Amniotic stem cell (primary cell): ENCODE measurements at places on chromosomes 3 and 15.

- DNase-seq: no peak
Measured at GRCh38 chr3:66856533-66856932, 141.6 kb upstream of the KBTBD8 start.

DNA sequence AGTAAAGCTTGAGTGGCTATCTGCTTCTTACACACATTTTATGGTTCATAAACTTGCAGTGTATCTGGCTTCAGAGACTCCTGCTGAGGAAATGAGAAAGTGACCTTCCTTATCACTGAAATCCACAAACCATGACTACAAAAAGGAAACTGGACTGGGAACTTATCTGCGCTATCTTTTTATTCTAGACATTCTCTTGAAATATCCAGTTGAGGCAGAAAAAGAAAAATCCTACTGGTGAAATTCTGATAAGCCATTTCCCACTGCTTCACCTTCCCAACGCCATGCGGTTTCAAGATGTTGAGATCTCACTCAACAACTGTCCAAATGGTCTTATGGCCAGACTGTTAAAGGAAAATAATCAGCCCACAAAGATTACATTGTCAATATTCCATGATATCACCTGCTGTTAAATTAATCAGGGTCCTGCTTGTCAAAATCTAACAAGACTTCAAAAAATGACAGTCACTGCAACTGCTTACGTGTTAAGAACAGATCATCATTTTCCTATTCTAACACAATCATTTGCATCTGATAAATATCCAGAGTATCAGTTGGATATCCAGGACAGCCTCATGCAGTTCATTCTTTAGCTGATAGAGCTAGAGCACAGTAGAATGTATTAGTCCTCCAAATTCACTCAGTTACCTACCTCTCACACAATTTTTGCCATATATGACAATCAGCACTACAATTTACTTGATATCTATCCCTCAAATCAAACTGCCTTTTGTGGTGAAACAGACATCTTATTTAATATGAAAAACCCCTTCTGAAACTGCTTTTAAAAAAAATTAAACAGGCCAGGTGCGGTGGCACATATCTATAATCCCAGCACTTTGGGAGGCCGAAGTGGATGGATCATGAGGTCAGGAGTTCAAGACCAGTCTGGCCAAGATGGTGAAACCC lies 538.1 kb downstream of the MAGI1 start:
- no peak for DNase-seq

DNA sequence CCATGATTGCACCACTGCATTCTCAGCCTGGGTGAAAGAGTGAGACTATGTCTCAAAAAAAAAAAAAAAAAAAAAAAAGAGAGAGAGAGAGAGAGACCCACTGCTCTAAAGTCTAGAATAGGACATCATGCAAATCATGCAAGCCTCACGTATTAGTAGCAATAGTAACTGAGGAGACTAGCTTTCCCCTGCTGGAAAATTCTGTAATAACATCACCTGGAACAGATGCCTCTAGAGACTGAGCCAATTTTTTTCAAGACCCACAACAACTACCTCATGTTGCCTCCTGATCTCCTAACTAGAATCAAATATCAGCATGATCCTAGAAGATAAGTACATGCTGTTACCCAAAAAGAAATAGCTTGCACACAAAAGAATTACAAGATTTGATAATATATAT lies 461.9 kb downstream of the AGBL1 start:
- no peak for DNase-seq

DNA sequence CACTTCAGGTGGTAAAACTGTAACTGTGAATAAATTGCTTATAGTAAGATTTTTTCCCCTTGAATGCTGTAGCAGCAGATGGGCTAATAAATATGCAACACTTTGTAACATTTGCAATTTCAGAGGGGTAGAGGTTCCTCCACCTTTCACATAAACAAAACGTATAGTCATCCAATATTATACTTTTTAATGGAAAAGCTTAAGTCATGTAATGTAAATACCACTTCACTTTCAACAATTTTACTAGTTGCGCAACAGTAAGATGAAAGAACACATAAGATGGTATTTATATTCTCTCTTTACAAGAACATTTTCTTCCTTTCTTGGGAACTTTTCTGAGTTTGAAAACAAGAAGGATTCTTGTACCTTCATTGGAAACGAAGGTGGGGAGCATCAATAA lies 56.6 kb upstream of the FAM3D start:
- no peak for DNase-seq

DNA sequence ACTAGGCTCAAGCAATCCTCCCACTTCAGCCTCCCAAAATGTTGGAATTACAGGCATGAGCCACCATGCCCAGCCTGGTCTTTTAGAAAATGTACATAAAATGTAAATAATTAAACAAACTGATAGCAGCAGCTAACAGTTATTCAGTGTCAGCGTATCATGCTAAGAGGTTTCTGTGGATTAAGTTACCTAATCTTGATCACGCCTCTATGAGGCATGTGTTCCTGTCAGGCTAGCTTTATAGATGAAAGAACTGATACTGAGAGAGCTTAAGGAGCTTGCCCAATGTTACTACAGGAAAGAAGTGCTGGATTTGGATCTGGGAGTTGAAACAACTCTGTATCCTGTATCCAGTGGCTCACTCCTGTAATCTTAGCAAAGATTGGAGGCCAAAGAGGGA lies 11.2 kb upstream of the MST1R start:
- DNase-seq: no peak

DNA sequence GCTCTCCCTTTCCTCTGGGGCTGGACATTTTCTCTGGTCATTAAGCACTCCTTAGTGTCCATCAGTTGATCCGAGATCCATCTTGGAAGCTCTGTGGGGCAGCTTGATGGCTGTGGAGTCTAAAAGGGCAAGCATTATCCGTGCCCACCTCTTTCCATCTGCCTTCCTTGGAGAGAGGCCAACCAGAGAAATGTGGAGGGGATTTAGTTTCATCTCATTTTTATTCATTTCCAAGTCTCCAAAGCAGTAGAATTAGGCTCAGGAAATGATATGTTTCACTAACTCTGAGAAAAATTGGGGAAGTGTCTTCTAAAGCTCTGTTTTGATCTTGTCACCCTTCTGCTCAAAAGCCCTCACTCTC lies 95.9 kb upstream of the KLHL25 start:
- DNase-seq: no peak

DNA sequence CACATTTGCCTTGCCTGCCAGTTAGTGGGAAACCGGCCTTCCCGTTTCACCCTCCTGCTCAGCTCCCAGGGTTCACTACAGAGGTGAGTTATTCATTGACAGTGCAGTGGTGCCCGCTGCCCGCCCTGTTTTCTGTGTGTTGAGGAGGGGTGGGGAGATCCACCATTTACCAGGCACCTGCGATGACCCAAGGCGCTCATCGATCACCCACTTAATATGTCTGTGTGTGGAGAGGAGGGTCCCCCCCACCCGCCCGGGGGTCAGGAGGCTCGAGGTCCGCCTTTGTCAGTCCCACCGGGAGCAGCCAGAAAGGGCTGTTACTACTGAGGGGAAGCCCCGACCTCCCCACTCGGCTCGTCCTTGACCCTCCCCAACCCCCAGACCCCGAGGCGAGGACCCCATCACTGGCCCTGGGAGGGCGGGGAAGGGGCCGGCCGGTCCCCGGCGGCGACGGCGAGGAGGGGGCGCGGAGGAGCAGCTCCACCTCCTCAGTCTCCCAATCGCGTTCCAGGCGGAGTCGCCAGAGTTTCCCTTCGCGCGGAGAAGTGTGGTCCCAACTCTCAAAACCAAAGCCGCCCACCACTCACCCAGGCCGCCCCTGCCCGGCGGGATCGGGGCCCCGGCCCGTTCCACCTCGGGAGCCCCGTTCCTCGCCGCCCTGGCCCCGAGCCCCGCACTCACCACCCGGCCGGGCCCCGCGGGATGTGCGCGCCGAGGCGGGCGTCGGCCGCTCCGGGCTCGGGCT lies 1.1 kb downstream of the PLXNB1 start:
- no peak for DNase-seq

DNA sequence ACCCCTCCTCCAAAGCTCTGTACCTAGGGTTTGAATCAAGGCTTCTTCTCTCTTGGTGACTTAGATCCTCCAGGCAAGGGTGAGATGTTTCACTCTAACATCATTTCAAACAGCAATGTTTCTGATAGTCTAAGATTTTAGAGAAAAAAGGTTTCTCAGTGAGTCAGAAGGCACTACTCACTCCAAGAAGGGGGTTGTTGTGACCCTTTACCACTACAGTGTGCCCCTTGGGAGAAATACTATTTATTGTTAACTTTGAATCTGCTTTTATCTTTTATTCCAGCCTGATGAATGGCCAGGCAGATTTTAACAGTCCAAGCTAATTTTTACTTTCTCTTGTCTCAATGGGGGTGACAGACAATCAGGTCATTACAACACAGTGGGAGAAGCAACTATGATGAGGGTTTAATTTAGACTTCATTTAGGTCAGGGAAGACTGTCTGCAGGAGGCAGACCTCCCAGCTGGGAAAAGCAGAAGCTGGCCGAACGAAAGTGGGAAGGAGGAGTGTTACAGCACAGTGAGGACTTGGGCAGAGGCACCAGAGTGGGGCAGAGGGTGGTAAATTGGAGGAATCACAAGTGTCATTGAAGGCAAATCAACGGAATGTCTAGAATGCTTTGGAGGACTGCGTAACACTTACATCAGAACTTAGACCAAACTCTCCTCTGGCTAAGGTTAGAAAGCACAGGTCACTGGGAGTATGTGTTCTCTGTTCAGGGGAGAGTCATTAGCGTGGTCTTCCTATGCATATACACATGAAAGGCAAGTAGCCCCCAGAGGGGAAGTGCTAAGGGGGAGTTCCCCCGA lies 21.2 kb downstream of the ZNF860 start:
- no peak for DNase-seq

DNA sequence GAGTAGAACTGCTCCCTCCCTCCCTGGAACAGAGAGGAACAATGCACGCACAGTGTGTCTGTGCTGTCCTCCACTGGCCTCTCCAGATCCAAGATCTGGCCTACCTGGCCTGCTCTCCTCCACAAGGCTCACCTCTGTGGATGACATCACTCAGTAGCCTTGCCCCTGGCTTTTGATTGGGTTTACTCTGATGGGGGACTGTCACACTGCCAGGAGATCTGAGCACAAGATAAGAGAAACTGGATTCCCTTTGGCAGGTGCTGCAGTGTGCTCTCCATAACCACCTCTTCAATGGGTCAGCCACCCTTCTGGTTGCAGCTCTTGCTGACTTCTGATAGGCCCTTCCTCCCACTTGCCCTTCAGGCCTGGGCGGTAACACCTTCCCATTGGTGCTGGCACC lies 22.6 kb upstream of the ANO10 start:
- no peak for DNase-seq

DNA sequence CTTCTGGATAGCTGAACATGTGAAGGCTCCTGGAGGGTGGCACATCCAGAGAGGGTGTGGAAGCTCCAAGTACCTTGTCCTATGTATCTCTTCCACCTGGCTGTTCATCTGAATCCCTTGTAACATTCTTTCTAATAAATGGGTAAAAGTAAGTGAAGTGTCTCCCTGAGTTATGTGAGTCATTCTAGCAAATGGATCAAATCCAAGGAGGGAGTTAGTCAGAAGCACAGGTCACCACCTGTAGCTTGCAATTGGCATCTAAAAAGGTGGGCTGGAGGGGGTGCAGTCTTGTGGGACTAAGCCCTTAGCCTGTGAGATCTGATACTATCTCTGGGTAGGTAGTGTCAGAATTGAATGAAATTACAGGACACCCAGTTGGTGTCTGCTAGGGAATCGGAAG lies 71.0 kb downstream of the WWTR1 start:
- no peak for DNase-seq

GRCh38 chr3:196273655-196274054 lies 13.9 kb downstream of the PCYT1A start:
- no peak for DNase-seq

DNA sequence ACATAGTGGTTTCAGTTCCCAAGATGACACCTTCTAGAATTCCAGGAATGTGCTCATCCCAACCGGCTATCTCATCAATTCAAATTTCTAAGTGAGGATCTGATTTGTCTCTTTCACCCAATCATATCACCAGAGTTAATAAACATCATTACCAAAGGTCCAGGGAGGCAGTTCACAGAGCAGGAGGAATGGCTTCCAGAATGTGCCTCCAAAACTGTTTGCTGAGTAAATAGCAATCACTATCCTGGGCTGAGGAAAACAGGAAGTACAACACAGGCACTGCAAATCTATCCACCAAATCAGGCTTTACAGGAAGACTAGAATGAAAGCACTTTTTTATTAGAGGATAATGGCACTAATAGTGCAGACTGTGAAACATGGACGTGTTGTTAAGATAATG lies 61.5 kb downstream of the OSBPL10 start:
- DNase-seq: no peak

DNA sequence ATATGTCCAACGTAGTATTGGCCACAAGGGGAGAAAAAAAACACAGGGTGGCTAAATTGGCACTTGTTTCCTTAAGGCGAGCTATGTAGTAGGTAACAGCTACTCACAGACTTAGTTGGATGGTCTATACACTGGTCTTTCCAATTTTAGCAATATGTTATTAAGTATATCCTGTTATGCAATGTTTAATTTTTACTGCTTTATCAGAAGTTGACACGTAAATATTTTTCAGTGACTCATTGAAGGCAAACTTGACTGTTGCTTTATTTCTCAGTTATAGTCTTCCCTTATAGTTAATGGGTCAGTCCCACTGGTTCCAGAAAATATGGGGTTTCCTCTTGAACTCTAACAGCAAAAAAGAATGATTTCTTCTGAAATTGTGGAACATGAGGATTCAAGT lies 46.5 kb downstream of the ADPGK start:
- DNase-seq: no peak

- DNase-seq: no peak
Measured at GRCh38 chr15:73683257-73683776, 866 bp upstream of the CD276 start.

GRCh38 chr3:175246766-175247165 lies 387.6 kb downstream of the NAALADL2 start:
- DNase-seq: no peak

DNA sequence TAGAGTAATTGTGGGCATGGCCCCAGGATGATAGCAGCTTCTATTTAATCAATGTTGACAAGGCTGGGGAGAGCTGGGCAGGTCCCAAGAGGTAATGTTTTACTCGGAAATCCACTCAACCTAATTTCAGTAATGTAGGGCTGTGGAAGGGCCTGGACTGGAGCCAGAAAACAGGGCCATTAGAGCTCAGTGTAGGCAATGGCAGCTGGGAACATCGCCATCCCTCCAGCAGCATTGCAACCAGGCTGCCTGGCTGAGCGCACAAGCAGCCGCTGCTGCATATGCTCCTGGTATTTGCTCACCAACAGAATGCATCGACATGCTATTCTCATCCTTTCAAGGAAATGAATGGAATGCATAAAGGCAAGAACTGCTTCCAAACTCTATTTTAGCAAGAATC lies 90.0 kb downstream of the GAP43 start:
- DNase-seq: no peak

GRCh38 chr15:60999771-61000170 lies 229.3 kb downstream of the RORA start:
- DNase-seq: no peak
